Stimulated activated CD8-positive, alpha-beta memory T cell treated with anti-CD3 and anti-CD28 coated beads, Interleukin-4, amount 100 ng/mL, for 1 hour (primary cell): ENCODE measurements at places on chromosomes 7 and 10.

DNA sequence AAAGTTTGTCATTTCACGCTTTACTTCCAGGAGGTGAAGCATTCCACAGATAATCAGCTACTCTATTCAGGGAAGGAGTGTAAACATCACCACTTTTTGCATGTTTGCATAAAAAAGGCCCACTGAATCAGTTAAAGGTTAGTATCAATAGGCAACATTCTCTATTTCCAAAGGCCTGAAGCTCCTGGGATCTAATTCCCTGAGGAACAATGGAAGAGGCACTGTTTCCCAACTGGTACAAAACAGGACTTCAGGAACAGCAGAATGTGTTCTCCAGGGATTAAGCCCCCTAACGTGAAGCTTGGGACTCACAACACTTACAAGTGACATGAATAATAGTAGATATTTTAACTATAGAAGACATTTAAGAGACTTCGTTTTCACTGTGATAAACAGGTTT, 6.1 kb downstream of the LRRN3 start:
- no peak for DNase-seq

GRCh38 chr7:27661811-27662489, 733 bp downstream of the HIBADH start:
- DNase-seq, result no peak

GRCh38 chr7:5572439-5572838, 148.8 kb upstream of the TNRC18 start:
- no peak for DNase-seq

GRCh38 chr10:100889546-100889945, 23.2 kb upstream of the SLF2 start:
- DNase-seq, result no peak

DNA sequence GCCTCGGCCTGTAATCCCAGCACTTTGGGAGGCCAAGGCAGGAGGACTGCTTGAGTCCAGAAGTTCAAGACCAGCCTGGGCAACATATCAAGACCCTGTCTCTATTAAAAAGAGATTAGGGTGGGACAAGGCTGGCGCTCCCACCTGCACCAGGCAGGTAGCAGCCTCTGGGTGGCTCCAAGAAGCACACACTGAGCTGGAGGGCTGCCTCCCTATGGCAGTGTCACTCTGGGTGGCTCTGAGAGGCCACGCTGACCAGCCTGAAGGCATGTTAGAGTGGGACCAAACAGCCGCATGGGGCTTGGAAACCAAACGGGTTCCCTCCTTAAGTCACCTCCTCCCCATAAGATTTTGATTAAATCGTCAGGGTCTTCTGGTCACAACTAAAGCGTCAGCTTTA, 19.8 kb upstream of the COL26A1 start:
- no peak for DNase-seq

- DNase-seq, result no peak
These were observed 23.2 kb upstream of the C1GALT1 start for GRCh38 chr7:7159063-7159658.

DNA sequence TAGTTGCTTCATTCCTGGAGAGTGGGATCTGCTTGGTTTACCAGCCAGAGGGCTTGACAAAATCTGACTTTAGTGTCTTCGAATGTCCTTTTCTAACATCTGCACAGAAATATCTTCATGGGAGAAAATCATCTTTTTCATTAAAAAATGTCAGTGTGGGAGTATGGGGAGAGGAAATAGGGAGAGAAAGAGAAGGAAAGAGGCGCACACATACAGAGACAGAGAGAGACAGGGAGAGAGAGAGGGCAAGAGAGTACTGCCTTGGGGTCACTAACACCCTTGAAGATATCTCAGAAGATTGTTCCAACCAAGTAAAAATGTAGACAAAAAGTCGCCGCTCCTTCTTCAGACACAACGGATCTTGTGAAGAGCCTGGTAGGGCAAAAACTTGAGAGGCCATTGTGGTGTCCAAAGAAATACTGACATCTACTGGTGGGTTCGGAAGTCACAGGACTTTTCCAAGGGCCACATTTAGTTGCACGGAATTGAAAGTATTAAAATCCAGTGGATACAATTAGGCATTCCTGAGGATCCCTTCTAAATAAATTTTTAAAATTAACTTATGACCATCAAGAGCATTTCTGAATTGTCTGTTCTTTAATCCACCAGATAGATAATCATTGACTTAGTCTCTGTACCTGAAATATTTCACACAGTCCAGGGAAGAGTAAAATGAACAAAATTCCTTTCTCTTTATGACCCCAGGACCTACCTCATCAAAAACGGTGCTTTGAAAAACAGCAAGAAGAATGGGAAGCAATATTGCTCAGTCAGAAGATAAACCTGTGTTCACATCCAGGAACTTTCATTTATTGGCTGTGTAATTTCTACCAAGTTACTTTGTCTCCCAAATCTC, 29.7 kb downstream of the VIM start:
- DNase-seq, result no peak

DNA sequence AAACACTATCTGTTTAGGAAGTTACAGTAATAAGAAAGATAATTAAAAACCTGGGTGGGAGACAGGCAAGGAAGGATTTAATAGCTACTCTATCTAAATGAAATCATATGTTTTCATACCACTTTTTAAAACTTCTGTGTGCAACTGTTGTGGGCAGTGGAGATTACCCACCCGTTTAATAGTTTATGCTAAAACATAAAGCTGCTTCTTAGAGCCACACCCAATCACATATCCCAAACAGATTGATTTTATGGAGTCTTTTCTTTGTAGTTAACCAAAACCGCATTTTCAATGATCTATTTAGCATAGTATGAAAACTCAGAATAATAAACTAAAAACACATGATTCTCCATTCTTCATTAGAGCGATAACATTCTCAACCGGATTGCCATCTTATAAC, 304.1 kb downstream of the AGMO start:
- no peak for DNase-seq

GRCh38 chr7:101146-102046, 91.0 kb upstream of the FAM20C start:
- no peak for DNase-seq

DNA sequence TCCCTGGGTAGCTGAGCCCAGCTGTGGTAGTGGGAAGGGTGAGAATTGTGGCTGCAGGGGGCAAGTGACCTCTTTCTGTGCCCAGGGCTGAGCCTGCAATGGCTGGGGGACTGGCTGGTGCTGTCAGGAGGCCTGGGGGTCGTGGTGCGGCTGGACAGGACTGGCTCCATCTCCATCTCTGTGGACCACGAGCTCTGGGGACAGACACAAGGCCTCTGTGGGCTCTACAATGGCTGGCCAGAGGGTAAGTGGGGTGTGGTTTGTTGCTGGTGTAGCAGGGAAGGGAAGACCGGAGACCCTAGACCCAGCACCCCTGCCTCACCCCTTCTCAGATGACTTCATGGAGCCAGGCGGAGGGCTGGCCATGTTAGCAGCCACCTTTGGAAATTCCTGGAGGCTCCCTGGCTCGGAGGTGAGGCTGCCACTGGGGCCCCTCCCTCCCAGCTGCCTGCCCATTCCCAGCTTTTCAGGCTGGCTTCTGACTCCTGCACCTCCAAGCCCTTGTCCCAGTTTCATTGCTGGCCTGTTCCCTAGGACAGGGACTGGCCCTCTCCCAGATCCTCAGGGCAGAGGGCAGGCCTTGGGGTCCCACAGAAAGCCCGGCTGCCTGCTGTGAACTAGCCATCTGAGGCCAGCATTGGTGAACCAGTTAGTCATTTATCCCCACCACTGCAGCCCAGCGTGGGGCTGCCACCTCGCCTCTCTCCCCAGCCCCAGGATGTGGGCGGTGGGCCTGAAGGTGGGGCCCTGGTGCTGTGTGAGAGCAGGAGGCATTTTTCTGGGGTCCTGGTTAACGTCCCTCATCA, 5.5 kb upstream of the ZNF467 start:
- no peak for DNase-seq

GRCh38 chr10:27743877-27744801, 1.5 kb downstream of the MKX start:
- DNase-seq, result no peak

- DNase-seq, result no peak
These were observed 36.6 kb downstream of the BNIP3 start for GRCh38 chr10:131944976-131945695.

- DNase-seq, result no peak
These were observed 31.2 kb downstream of the SPOCK2 start for GRCh38 chr10:72056932-72057751.

DNA sequence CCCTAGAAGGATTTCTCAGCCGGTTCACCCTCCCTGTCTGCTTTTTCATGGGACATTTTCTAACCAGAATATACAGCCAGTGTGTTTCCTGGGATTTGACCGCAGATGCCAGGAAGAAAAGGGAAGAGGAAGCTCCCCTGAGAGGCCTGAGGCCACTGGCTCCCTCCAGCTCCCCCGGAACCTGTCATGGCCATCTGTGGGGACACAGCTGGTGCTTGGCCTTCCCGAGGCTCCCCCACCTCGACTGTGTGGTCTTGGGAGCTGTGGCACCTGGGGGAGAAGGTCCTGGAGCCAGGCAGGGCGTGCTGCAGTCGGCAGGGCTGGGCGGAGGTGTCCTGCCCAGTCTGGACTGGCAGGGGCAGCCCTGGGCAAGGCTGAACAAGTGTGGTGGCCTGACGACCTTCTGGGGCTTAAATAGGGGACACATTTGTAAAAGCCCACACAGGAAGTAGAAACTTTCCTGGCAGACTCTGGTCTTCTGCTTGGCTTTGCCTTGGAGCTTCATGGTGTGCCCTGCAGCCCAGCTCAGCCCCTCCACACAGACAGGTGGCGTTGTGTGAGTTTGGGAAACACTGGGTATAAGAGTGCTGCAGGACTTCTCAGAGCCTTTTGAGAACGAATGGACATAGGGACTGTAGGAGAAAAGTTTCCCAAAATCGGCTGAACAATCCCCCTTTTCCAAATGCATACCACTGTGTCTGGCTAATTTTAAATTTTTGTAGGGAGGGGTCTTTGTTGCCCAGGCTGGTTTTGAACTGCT, 6.8 kb downstream of the BRI3 start:
- DNase-seq, result no peak

- DNase-seq, result no peak
These were observed 75.6 kb upstream of the TCERG1L start for GRCh38 chr10:131387018-131387529.

DNA sequence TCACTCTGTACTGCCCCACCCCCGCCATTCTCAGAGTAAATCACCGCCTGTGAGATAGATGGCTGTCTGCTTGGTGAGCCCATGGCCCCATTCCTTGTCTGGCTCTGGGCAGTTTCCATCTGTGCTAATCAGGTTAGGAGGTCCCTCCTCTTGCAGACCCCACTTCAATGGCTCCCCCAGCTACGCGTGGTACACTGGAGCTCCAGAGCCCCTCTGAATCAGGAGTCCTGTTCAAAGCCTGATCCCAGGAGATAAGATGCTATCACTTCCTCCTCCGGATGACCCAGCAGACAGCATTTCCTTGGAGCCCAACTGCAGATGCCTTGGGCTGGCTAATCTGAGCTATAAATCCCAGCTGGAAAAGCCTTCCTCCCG, 122.3 kb downstream of the SH3PXD2A start:
- no peak for DNase-seq

- DNase-seq, result no peak
These were observed 48.8 kb downstream of the UBE2H start for GRCh38 chr7:129903935-129904334.
